CD4-positive, alpha-beta T cell treated with Interleukin-15 for 4 hours (primary cell): ENCODE measurements at places on chromosomes 5 and 9.

GRCh38 chr9:105051897-105052296 lies 123.9 kb upstream of the ABCA1 start:
- DNase-seq = no peak

DNA sequence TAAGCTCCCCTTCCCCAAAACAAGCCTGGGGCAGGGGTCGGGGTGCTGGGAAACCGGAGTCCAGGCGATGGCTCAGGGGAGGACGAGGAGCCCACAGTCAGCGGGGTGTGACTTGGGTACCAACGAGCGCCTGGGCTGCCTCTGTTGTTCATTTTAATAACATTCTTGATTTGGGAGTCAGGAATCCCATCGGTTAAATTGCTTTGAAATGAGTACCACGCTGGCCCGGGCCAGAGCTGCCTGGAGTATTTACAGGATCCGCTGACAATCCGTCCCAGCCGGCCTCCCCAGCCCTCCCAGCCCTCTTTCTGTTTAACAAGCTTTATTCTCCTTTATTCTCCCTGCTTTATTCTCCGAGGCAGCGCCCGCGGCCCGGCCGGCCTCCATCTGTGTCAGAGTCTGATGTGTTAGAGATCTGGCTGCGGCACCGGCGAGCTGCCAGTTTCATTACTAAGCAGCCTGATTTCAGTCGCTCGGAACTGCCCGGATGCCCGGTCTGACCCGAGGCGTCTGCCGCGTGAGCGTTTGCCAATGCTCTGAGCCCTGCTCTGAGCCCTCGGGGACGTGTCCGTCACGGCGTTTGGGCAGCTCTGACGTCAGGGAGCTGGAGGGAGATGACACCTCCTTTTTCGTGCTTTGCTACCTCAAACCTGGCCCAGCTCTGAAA lies 16.5 kb upstream of the QRFP start:
- DNase-seq = no peak

GRCh38 chr9:35556776-35557175 lies 48.3 kb upstream of the TESK1 start:
- DNase-seq = no peak

DNA sequence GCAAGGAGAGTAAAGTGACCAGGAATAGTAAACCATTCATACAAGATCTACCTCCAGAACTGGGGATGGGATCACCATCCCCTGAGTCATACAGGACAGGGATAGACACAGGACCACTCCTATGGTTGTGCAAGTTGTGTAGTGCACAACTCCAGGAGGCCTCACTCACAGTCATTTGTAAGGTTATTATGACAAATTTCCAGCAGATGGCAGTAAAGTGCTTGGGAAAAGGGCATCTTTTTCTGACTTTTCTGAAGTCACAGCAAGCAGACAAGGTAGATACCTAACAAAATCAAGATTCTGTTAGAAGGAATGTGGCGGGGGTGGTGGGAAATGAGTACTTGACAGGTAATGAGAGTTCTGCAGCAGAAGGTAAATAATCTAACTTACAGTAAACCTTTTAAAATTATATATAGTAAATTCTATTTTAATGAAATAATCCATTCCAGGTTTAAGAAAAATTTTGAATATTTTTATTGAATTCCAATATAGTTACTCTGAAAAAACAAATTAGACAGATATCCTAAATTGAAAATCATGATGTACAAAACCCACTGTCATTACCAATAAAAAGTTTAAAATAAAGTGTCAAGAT lies 16.7 kb upstream of the KIF27 start:
- DNase-seq = peak; percentile 79

DNA sequence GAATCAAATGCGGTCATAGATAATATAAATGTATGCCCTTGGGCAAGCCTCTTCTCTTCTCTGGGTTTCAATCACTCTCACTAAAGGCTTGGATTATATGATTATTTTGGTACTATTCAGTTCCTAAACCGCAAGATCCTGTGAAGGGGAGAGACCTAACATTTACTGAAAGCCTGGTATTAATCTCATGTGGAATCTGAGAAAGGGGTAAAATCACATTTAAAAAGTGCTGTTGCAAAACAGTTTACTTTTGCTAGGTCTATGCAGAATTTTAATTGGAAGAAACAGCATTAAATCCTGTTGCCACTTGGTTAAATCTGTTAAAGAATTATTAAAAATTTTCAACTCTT lies 50.7 kb downstream of the SLC44A1 start:
- DNase-seq = no peak

DNA sequence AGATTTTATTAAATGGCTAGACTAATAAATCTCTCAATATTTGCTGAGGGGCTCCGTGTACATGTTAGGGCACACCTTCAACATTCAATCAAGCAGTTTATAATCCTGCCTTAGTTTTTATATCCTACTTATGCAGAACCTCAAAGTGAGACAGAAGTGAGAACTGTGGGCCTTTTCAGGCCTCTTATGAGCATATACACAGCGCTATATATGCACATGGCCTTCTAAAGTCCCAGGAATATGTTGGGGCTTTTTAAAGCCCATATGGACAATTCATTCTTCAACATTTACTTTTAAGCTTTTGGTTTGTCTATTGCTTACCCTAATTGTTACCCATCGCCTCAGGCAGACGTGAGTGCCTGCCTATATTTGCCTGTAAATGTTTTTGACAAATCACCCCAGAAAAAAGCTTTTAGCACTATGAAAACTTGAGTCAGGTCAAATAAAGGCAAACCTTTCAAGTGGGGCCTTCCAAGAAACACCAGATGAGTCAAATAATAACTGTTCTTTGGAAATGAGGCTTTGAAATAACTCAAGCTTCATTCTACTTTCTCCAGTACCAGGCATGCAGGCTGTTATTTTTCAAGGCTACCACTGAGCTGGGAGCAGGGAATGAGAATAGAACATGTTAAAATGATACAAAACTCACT lies 58.2 kb downstream of the ESM1 start:
- no peak for DNase-seq

DNA sequence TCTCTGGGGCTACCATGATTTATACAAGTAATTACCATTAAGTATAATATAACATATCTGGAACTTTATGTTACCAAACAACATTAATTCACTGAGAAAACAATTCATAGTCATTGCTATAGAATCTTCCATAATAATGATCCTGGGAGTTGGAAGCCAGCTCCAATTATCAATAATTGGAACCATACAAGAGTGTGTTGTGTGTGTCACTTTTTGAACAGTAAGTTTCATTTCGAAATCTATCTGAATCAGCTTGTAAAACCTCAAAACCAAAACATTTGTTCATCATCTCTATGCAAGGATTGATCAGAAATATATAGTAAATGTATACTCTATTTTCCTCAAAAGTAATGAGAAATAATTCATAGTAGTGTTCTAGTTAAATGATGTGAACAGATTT lies 348.1 kb downstream of the ARL15 start:
- DNase-seq = no peak

DNA sequence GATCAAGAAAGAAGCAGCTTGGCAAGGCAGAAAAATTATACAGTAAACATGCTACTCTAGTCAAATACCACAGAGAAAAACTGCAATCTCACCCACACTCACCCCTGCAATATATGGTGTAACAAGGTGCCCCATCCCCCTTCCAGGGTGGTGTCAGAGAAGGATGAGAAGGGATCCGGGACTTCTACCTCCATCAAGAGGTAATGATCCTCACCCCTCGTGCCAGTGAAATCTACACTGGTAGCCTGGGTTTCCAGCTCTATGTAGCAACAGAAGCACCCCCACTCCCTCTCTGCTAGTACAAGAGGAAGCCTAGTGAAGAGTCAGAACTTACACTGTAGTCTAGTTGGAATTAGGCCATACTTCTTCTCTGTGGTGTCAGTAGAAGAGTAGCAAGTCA lies 18.9 kb downstream of the SLCO4C1 start:
- no peak for DNase-seq

DNA sequence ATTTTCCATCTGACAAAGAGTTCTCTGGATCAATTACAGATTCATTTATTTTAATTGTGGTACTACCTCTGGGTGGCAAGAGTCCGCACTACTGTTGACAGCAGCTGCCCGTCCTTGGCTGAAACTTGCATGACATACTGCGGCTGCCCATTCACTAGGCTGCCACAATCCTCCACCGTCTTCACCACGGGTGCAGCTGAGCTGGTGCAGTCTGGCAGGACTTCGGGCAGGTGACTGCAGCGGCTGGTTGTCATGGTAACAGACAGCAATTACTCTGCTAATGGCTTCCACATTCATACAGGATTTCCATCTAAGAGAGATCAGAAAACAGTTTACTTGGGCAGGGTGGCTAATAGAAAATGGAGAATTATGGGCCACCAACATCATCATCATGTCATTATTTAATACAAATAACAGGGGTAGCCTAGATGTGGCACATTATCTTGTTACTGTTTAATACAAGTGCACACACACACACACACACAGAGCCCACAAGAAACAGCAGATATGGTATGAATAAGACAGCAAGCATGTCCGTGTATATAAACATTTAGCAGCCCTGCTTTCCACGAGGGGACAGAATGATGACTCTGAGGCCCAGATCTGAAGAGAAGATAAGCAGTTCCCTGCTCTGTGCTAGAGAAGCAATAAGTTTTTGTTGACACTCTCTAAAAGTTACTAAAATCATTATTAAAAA lies 112.3 kb downstream of the MARCHF3 start:
- DNase-seq = no peak

DNA sequence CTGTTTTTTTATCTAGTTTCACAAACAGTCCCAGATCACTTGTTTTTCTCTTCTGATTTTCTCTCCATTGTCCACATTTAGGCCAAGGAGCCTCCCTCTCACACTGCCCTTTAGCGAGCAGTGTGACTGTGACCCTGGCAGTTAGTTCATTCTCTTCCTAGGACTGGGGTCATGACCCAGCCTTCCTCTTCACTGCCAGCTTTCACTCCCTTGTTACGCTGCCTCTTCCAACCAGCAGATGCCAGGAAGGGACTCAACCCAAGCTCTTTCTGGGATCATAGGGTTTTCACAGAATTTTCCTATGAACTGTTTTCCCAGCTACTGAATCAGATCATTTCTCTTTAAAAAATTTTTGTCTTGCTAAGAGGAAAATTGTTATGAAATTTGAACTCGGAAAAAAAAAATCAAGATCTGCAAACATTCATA lies 70.9 kb downstream of the LMNB1 start:
- DNase-seq = no peak

GRCh38 chr5:43985411-43985810 lies 382.4 kb downstream of the NNT start:
- DNase-seq = no peak

- DNase-seq = no peak
These were observed 17.9 kb downstream of the ZNF462 start for GRCh38 chr9:106880863-106881262.

DNA sequence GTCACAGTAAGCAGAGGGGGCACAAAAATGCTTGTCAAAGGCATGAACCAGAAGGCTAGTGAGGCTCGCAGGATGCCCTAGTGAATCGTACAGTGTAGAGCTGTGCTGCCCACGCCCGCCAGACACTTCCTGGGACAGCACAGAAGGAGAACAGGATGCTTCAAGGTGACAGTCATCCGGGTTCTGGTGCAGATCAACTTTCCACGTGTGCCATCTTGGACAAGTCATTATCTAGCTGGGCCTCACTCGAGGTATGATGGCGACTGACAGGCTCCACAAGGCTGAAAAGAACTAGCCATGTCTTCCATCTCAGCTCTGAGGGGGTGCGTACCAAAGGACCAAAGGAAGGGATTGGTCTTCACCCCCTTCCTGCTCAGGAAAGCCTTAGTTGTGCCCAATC lies 14.0 kb downstream of the SPRY4 start:
- no peak for DNase-seq

GRCh38 chr5:135846311-135846710 lies 11.8 kb downstream of the SLC25A48 start:
- no peak for DNase-seq

DNA sequence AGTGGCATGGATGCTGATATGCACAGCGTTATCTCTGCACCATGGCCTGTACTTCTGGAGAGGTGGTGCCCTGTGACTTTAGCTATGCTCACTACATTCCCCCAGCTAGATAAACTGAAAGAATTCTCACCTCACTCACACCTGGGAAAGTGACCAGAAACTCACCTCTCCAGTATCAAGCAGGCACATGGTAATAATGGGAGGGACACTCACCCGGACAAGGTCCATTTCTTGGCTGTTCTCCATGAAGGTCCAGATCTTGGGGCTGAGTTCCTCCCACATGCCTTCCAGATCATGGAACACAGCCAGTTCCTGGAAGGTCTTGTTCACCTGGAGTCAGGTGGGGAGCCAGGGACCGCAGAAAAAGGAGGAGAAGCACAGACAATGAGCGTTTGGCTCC lies 72.8 kb downstream of the NIPSNAP3B start:
- DNase-seq = no peak

GRCh38 chr9:2026220-2026997 lies 11.3 kb downstream of the SMARCA2 start:
- peak; percentile 46 for DNase-seq

- no peak for DNase-seq
These were observed 112.7 kb upstream of the TAS2R1 start for GRCh38 chr5:9742848-9743247.

DNA sequence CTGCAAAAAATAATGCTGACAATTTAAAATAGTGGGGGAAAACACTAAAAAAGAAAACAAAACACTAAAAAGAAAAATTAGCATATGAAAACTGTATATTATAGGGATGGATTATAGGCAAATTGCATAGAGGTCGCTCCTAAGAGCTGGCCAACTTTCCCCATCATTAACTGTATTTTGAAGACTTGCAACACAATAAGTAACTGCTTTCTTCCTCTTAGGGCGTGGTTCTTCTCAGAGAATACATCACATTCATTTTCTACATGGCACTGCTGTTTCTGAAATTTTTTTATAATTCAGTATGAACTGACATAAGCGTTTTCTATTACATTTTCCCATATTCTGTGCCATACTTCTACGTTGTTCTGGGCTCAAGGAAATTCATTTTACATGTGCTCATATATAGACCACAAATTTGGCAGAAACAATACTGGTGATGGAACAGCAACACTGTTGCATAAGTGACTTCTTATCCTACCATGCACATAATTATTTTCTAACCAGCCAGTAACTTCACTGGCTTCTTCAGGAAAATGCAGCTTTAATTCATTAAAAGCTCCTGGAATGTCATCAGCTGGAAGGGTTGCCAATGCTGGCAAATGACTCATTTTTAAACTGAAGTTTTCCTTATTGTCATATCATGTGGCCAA lies 171.2 kb upstream of the DMAC1 start:
- DNase-seq = no peak

- DNase-seq = no peak
These were observed 81.2 kb upstream of the CCDC112 start for GRCh38 chr5:115377468-115378217.
